Stimulated activated CD4-positive, alpha-beta T cell treated with anti-CD3 and anti-CD28 coated beads, TNF-alpha, amount 100 ng/mL, for 24 hours (primary cell): ENCODE measurements at places on chromosomes 4 and X.

DNA sequence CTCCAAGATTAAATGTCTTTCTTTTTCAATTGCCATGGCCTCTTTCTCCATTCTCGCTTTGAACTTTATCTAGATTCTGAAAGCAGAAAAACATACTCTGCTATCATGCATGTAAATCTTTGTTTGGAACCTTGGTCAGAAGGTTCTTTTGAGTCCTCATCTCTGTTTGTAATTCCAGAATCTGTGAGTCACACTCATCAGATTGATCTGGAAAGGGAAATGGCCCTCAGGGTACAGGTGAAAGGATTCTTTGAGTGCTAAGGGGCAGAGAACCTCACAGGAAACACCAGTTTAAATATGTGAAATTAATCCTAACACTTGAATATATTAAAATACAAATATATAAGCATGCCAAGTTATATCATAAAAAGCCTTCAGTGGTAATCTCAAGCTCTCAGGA, 211.0 kb upstream of the ADGRL3 start:
- DNase-seq, result no peak

DNA sequence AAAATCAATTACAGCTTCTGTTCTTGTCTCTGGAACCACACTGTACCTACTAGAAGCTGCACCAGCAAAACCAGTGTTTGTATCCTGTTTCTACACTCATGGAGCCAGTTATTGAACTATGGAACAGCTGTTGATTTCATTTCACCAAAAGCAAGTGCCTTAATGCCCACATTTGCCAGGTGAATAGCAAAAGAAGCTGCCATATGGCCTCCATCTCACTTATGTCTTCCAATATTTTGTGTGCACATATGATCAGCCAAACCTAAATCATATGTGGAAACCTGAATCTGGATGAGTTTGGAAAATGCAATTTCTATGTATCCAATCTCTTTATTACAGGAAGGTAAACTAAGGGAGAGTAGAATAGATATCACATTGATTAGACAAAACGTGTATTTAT, 415.8 kb upstream of the GRID2 start:
- no peak for DNase-seq

GRCh38 chr4:2849267-2850152, 5.9 kb downstream of the ADD1 start:
- DNase-seq, result no peak

DNA sequence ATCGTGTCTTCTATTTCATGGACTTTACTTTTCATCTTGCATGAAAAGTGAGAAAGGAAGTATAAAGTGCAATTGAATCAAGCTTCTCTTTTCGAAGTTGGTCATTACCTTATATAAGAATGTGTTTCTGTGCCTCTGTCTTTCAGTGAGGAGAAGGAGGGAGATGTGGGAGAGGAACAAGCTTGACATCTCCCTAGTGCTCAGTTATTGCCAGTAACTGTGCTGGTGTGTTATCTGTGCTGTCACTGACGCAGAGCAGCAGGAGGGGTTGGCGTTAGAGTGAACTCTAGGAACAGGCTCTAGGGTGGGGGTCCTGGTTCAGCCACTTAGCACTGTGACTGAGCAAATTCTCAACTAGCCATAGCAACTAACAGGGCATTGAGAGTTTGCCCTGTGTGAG, 34.0 kb upstream of the TBC1D9 start:
- no peak for DNase-seq

GRCh38 chr4:167025670-167026069, 208.6 kb downstream of the SPOCK3 start:
- no peak for DNase-seq
